ENCODE measurements at places on chromosomes 16 and 17. TPM values are rescaled to one million over a fixed set of nuclear protein-coding genes. Genes with fewer than 3 reads are reported as not detected.

Gene FOXC2
- polyA plus RNA-seq: not detected

Gene SCRN2
- polyA plus RNA-seq: 24.8 TPM

Gene CTRB2
- polyA plus RNA-seq: not detected

Gene FAM20A
- polyA plus RNA-seq: not detected

Gene C1QL1
- not detected for polyA plus RNA-seq

Gene GP1BA
- polyA plus RNA-seq: 0.64 TPM

Gene CBX8
- 3.4 TPM for polyA plus RNA-seq

Gene CIBAR2
- polyA plus RNA-seq: not detected

Gene RASD1
- 0.14 TPM for polyA plus RNA-seq

Gene EFCAB5
- 2.6 TPM for polyA plus RNA-seq

Gene RPL27
- 2,334 TPM for polyA plus RNA-seq

Gene GINS2
- 74.9 TPM for polyA plus RNA-seq

Gene PRR29
- 1.4 TPM for polyA plus RNA-seq

Gene BRIP1
- polyA plus RNA-seq: 11.9 TPM

Gene SMTNL2
- not detected for polyA plus RNA-seq

Gene PPY
- 0.91 TPM for polyA plus RNA-seq

Gene ALOX15B
- polyA plus RNA-seq: not detected

Gene KRT14
- polyA plus RNA-seq: not detected

Gene LRRC37A
- polyA plus RNA-seq: 1.2 TPM

Gene ACSF2
- polyA plus RNA-seq: 7.1 TPM

Gene EVPL
- not detected for polyA plus RNA-seq

Gene TMEM204
- polyA plus RNA-seq: 0.30 TPM

Gene PTGES3L
- 2.3 TPM for polyA plus RNA-seq

Measured in GM12878 (cell line).